Endothelial cell (in vitro differentiated cells): ENCODE measurements at places on chromosomes 16 and 17.

DNA sequence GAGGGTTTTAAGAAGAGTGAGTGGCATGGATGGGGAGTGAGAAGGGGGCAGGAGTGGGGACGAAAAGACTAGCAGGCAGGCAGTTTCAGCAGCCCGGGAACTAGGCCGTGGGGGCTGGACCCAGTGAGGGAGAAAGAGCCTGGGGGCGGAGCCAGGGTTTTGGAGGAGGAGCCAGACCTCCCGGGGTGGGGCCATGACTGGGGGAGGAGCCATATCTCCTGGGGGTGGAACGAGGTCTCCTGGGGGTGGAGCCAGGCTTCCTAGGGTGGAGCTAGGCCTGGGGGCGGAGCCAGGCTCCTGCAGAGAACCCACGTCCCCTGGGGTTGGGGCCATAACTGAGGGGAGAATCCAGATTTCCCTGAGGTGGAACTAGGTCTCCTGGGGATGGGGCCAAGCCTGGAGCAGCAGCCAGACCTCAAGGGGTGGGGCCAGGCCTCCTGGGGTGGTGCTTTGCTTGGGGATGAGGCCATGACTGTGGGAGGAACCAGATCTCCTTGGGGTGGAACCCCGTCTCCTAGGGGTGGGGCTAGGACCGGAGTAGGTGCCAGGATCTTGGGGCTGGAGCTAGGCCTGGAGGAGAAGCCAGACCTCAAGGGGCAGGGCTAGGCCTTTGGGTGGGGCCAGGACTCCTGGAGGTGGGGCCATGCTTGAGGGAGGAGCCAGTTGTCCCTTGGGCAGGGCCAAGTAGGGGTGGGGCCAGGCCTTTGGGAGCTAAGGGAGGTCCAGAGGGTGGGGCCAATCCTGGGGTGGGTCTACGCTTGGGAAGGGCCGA lies 41.7 kb upstream of the JPH3 start:
- peaks cover 15% of the 10 kb centered on the region for H3K4me1 ChIP-seq
- peaks cover 17% of the 10 kb centered on the region for H3K27me3 ChIP-seq
- DNase-seq = peak; percentile 55
- peaks cover 4% of the 10 kb centered on the region for H3K36me3 ChIP-seq
- no peak overlapping the region for H3K4me3 ChIP-seq

GRCh38 chr17:9805769-9806168 lies 14.4 kb upstream of the DHRS7C start:
- no peak overlapping the region for H3K4me3 ChIP-seq
- peaks cover 4% of the 10 kb centered on the region for H3K27me3 ChIP-seq
- no peaks in the 10 kb centered on the region for H3K36me3 ChIP-seq
- no peaks in the 10 kb centered on the region for H3K4me1 ChIP-seq

- H3K27ac ChIP-seq = no peak overlapping the region
- H3K36me3 ChIP-seq = peaks cover 24% of the 10 kb centered on the region
- no peaks in the 10 kb centered on the region for H3K27me3 ChIP-seq
- H3K4me1 ChIP-seq = peaks cover 16% of the 10 kb centered on the region
- no peak overlapping the region for H3K4me3 ChIP-seq
- DNase-seq = no peak
Measured at GRCh38 chr17:66123163-66123562, 68.8 kb downstream of the CEP112 start.

GRCh38 chr16:12819126-12820117 lies 15.7 kb upstream of the CPPED1 start:
- no peaks in the 10 kb centered on the region for H3K27me3 ChIP-seq
- H3K4me3 ChIP-seq = no peak overlapping the region
- H3K4me1 ChIP-seq = no peaks in the 10 kb centered on the region

- DNase-seq = no peak
- peaks cover 5% of the 10 kb centered on the region for H3K36me3 ChIP-seq
- no peak overlapping the region for H3K27ac ChIP-seq
- peaks cover 4% of the 10 kb centered on the region for H3K4me1 ChIP-seq
- peaks cover 20% of the 10 kb centered on the region for H3K27me3 ChIP-seq
- no peak overlapping the region for H3K4me3 ChIP-seq
Measured at GRCh38 chr16:1330260-1330914, 3.1 kb upstream of the BAIAP3 start.
